ENCODE measurements at places on chromosomes 12 and 14. TPM values are rescaled to one million over a fixed set of nuclear protein-coding genes. Genes with fewer than 3 reads are reported as not detected.

GRCh38 chr14:74964787-74965485 lies 9.5 kb upstream of the PGF start:
- H3K4me3 ChIP-seq, result no peak overlapping the region
- H3K36me3 ChIP-seq, result no peaks in the 10 kb centered on the region
- no peak overlapping the region for H3K27ac ChIP-seq

- H3K27ac ChIP-seq, result no peak overlapping the region
- DNase-seq, result no peak
- H3K36me3 ChIP-seq, result no peaks in the 10 kb centered on the region
- no peak overlapping the region for H3K4me3 ChIP-seq
These were observed 48.7 kb upstream of the CDKN3 start for GRCh38 chr14:54348001-54348611.

DNA sequence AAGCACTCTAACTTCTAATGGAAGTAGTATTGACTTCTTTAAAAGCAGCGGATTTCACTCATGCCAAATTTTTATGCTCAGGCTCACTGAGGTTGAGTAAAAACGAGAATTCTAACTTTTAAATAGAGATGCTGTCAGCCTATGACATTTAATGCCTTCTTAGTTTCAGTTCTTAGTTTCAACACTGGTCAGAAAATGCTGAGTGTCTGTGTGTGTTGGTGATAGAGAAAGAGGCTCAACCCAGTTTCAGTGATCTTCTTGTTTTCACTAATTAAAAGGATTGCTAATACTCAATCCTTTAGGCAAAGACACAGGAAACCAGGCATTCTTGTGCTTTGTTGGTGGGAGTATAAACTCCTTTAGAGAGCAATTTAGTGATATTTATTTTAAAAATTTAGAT lies 31.0 kb downstream of the PEBP1 start:
- no peak for DNase-seq
- H3K27ac ChIP-seq, result no peak overlapping the region
- H3K4me3 ChIP-seq, result no peak overlapping the region
- no peaks in the 10 kb centered on the region for H3K27me3 ChIP-seq
- no peaks in the 10 kb centered on the region for H3K4me1 ChIP-seq

GRCh38 chr14:88305528-88306322 lies 17.3 kb downstream of the KCNK10 start:
- H3K27me3 ChIP-seq, result peaks cover 2% of the 10 kb centered on the region
- H3K4me3 ChIP-seq, result no peak overlapping the region
- DNase-seq, result no peak
- H3K36me3 ChIP-seq, result no peaks in the 10 kb centered on the region
- H3K4me1 ChIP-seq, result no peaks in the 10 kb centered on the region
- H3K27ac ChIP-seq, result no peak overlapping the region

DNA sequence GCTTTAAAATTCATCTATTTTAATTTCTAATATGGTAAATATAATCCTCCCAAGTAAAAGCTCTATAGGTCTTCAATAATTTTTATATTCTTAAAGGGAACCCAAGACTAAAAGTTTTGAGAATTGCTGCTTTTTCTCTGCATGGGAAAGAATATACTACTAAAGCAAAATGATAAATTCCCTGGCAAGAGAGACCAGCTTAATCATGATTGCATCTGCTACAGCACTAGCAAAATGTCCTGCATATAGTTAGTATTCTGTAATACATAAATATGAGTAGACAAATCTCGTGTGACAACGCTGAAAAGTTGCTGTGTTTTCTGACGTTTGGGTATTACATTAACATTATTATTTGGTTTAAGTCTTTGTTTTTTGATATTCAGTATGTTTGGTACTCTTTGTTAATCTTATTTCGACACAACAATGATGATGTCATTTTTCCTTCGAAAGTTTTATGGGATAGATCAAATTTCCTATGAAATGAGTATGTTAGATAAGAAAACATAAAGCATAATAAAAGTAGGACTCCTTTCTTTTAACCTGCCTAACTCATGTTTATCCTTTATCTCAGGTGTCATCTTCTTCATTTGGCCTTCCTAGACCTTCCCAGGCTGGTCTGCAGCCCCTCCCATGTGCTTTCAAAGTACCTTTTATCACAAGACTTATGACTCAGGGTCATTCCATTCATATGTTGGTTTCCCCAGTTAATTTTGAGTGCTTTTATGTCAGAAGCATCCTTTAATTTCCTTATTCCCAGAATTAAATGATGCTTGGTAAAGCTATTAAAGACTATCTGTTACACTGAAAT lies 321.9 kb downstream of the RAD51B start:
- no peak for DNase-seq
- H3K27me3 ChIP-seq, result no peaks in the 10 kb centered on the region
- H3K36me3 ChIP-seq, result no peaks in the 10 kb centered on the region
- H3K4me3 ChIP-seq, result no peak overlapping the region
- H3K4me1 ChIP-seq, result no peaks in the 10 kb centered on the region

DNA sequence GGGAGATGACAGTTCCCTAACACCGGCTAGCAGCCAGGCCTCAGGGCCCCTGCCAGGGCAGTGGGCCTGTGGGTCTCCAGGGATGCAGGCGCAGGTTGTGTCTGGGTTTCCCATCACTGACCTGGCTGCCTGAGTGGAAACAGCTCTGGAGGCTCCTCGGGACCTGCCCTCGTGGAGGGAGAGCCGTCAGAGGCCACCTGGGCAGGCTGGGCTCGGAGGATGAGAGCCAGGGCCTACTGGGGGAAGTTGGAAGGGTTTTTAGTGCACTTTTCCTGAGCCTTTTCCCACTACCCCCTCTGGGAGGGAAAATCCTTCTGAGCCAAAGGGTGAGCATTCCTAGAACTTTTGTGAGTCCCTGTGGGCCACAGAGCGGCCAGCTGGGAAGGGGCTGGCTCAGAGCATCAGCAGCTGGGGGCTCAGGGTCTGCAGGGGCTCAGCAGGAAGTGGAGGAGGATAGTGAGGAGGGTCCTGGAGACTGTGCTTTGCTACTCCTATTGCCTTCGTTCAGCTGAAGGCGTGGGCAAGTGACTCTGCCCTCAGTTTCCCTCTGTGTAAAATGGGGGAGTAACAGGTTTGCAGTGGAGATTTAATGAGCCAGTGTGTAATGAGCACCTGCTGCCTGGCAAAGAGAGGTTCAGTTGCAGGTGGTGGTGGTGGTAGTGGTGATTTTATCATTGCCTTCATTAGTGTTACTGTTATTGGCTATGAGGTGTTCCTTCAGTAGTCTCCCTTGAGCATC lies 1.8 kb downstream of the SH2B3 start:
- peaks cover 3% of the 10 kb centered on the region for H3K4me1 ChIP-seq
- DNase-seq, result no peak
- H3K36me3 ChIP-seq, result no peaks in the 10 kb centered on the region
- no peaks in the 10 kb centered on the region for H3K27me3 ChIP-seq

DNA sequence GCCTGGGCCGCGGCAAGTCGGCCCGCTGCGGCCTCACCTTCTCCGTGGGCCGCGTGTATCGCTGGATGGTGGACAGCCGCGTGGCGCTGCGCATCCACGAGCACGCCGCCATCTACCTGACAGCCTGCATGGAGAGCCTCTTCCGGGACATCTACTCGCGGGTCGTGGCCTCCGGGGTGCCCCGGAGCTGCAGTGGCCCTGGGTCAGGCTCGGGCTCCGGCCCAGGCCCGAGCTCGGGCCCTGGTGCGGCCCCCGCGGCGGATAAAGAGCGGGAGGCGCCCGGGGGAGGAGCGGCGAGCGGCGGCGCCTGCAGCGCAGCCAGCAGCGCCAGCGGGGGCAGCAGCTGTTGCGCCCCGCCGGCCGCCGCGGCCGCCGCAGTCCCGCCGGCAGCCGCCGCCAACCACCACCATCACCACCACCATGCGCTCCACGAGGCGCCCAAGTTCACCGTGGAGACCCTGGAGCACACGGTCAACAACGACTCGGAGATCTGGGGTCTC lies 226.2 kb upstream of the CRY1 start:
- H3K27ac ChIP-seq, result no peak overlapping the region
- H3K27me3 ChIP-seq, result peaks cover 15% of the 10 kb centered on the region
- H3K36me3 ChIP-seq, result no peaks in the 10 kb centered on the region
- H3K4me3 ChIP-seq, result peak overlapping the region; percentile 83
- DNase-seq, result no peak

DNA sequence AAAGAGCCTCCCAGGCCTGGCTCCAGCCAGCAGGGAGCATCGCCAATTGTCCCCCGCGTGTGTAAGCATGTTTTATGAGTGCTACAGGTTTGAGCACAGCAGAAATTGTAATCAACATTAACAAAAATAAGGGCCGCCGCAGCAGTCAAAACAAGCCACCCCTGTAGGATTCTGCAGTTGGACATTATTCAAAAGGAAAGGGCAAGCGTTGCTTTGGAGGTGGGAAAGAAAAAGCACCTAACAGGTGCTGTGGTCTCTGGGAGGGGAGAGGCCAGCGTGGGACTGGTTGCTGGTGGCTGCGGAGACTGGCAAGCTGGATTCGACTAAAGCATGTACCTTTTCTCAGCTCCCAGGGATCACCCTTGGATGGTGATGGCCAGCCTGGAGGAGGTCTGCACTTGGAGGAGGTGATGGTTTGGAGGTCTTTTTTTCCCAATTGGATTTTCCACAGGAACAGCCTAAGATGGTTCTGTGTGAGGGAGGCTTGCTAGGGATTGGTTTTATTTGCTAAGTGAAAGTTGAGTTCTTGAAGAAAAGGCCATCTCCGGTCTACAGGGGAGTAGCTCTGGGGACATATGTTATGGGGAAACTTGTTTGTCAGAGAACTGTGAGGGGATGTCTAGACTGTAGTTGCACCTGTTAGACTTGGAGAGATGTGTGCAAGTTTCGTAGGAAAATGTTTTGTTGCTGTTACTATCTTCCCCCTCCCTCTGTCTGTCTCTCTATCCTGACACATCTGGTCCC lies 2.0 kb downstream of the DYRK2 start:
- peaks cover 4% of the 10 kb centered on the region for H3K4me1 ChIP-seq
- H3K36me3 ChIP-seq, result peaks cover 14% of the 10 kb centered on the region
- peak overlapping the region; percentile 91 for H3K4me3 ChIP-seq
- H3K27me3 ChIP-seq, result no peaks in the 10 kb centered on the region

DNA sequence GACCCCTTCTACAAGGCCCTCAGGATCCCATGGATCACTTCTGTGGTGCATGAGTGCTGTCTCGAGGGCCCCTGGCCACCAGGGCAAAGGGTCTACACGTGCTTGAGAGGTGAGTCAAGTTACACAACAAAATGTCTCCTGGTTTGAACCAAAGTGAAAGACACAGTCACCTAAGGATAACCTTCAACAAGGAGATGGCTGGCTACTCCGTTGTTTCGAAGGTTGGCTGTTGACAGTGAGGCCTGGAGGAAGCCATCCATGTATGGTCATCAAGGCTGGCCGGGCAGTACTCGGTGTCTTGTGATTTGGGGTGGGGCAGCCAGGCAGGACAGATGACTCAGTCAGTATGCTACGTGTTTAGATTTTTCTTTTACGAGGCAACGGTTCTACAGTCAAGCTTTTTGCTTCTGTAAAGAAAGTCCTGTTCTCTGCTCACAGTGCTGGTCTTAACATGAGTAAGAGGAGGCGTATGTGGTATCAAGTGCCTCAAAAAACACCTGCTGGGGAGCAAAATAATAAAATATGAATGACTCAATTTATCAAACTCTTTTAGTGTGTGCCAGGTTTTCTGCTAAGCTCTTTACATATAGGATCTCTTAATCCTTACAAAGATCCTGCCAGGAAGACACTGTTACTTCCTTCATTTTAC lies 18.0 kb upstream of the NT5DC3 start:
- H3K4me1 ChIP-seq, result no peaks in the 10 kb centered on the region
- no peaks in the 10 kb centered on the region for H3K36me3 ChIP-seq
- H3K27me3 ChIP-seq, result no peaks in the 10 kb centered on the region

DNA sequence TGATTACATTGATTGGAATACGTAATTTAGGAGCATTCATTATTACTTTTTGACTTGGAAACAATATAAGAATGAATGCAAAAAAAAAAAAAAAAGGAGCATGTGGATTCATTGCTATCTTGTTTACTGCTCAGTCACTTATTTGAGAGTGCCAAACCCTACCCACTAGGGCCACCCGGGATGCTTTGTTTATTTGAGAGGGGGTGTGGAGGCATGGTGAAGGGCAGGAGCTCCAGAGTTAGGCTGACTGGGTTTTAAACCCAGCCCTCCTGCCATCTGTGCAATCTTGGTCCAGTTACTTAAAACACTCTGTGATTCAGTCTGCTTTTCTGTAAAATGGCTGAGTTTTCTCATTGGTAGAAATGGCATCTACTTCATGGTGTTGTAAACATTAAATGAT lies 195.2 kb downstream of the RAD51B start:
- no peaks in the 10 kb centered on the region for H3K4me1 ChIP-seq
- no peak overlapping the region for H3K27ac ChIP-seq
- H3K4me3 ChIP-seq, result no peak overlapping the region
- H3K36me3 ChIP-seq, result peaks cover 5% of the 10 kb centered on the region

GRCh38 chr12:101777978-101778377 lies 38.7 kb upstream of the SYCP3 start:
- H3K4me1 ChIP-seq, result no peaks in the 10 kb centered on the region
- no peak overlapping the region for H3K27ac ChIP-seq
- no peak overlapping the region for H3K4me3 ChIP-seq

- H3K27me3 ChIP-seq, result no peaks in the 10 kb centered on the region
- H3K4me1 ChIP-seq, result no peaks in the 10 kb centered on the region
- H3K36me3 ChIP-seq, result no peaks in the 10 kb centered on the region
- DNase-seq, result peak; percentile 86
- no peak overlapping the region for H3K27ac ChIP-seq
These were observed 15.0 kb upstream of the TMEM119 start for GRCh38 chr12:108612788-108613282.

GRCh38 chr12:100793182-100793581 lies 1.4 kb upstream of the ANO4 start:
- DNase-seq, result no peak
- H3K4me3 ChIP-seq, result no peak overlapping the region
- H3K27me3 ChIP-seq, result no peaks in the 10 kb centered on the region
- no peaks in the 10 kb centered on the region for H3K36me3 ChIP-seq
- no peak overlapping the region for H3K27ac ChIP-seq

Gene NELL2
- 31.9 TPM for total RNA-seq

Gene CAPZA3
- total RNA-seq, result not detected

Gene EIF2B1
- 59.8 TPM for total RNA-seq

Gene HAL
- 0.11 TPM for total RNA-seq

Gene MMP19
- 1.7 TPM for total RNA-seq

Gene KRT75
- not detected for total RNA-seq

Gene CCDC184
- total RNA-seq, result 0.11 TPM

Data from H9 (cell line).